NCI-H1436 treated with DMSO at 0.1 percent for 48 hours (cell line): ENCODE measurements at places on chromosomes 16 and 17.

DNA sequence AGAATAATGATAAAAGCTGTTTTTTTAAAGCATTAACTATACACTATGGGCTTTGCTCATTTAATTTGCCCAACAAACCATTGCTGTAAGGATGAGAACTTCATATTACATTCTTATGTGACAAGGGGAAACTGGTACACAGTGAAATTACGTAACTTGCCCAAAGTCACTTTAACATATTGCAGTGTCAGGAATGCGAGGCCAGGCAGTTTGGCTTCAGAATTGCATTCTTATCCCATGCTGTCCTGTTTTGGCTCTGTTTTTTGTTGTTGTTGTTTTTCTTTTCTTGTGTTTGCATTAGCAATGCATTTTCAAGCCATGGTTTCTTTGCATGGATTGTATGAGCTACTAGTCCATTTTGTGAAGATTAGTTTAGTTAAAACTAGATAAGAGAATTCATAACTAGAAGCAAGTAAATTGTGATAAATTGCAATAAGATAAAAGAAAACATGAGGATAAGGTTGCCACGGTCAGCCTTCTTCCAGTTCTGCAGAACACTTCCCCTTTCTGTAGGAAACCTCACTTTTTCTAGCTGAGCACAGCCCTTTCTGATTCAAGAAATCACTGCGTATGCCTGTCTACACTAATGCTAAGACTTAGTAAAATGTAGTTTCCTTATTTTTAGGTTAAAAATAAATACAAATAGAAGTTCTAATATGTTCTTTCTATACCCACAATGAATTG, 221.3 kb upstream of the KCNJ16 start:
- no peak for DNase-seq

- no peak for DNase-seq
Measured at GRCh38 chr16:80298676-80299075, 242.1 kb upstream of the DYNLRB2 start.

- DNase-seq: no peak
Measured at GRCh38 chr17:1413281-1413791, 13.3 kb upstream of the YWHAE start.

- DNase-seq: no peak
Measured at GRCh38 chr16:60651346-60651745, 1384.9 kb downstream of the CDH8 start.

GRCh38 chr17:74892013-74892841, 1.2 kb downstream of the FADS6 start:
- DNase-seq: no peak

DNA sequence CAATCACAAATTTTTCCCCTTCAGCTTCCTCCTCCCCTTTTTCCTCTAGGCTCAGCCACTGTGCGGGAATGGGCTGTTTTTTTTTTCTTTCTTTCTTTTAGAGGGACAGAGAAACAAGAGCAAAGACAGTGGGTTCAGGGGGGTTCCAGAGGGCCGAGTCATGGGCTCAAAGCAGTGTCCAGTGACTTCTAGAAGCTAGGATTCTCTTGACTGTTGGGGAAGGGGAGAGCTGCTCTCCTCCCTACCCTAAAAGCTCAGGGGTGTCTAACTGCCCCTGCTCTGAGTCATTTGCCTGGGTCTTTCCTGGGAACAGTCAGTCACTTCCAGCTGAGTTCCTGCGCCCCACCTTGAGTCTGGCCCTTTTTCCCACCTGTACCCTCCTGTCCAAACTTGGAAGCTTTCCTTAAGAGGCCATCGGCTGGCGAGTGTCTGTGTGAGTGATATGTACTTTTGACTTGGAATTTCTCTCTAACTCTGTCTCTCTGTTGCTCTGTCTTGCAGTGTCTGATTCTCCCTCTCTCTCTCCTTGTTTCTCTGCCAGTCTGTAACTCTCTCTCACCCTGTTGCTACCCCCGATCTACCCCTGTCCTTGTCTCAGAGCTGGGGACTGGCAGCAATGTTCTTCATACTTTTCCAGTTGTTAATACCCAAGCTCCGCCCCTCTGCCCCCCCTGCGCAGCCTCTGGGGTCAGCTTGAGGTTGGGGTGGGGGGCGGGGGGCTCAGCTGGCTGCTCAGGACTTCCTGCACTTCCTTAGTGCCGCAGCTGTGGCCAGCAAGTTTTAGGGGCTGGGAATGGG, 2.4 kb downstream of the THRA start:
- no peak for DNase-seq

GRCh38 chr16:56989988-56990387, 631 bp downstream of the NLRC5 start:
- no peak for DNase-seq

GRCh38 chr17:53796642-53797041, 26.1 kb upstream of the KIF2B start:
- DNase-seq: no peak

DNA sequence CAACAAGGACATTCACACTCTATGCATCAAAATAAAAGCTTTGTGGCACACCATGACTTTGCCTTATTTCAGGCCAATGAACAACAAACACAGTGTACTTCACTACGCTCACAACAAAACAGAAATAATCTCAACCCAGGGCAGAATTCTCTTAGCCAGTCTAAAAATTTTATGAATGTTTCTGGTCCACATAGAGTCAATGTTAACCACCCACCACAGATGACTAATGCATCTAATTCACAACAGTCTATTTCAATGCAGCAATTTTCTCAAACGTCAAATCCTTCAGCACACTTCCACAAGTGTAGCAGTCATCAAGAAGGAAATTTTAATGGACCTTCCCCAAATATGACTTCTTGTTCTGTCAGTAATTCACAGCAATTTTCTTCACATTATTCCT, 101.7 kb downstream of the CHD9 start:
- DNase-seq: no peak

DNA sequence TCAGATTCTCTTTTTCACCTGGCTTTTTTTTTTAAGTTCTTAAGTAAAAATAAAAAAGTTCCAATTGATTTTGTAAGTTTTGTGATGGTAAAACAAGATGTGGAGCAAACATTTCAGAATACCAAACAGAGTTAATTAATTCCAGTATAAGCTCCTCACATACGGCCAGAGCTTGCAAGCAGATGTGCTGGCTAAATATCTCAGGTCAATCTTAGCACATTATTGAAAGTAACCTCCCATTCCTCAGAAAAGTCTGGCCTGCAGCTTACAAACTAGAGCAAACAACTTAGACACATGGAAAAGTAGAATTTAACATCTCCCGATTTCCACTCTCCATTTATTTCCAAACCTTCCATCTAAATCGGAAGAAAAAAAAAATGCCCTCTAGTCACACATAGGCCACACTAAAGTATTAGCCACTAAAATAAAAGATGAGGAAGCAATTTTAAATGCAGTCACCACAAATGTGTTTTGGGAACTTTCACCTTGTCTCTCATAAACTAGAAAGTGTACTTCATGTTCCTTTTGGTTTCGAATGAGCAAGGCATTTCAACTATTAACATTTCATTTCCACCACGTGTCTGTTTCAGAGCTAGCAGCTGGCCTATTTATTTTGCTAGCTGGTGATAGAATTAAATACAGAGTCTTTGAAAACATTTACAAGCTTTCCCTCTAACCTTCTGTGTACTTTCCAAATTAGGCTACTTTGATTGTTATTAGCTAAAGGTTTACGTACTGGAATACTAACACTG, 143.3 kb downstream of the STX8 start:
- DNase-seq: no peak

GRCh38 chr17:69088643-69089200, 28.0 kb upstream of the ABCA9 start:
- DNase-seq: no peak

GRCh38 chr17:29505836-29506235, 61.0 kb downstream of the ABHD15 start:
- DNase-seq: no peak

DNA sequence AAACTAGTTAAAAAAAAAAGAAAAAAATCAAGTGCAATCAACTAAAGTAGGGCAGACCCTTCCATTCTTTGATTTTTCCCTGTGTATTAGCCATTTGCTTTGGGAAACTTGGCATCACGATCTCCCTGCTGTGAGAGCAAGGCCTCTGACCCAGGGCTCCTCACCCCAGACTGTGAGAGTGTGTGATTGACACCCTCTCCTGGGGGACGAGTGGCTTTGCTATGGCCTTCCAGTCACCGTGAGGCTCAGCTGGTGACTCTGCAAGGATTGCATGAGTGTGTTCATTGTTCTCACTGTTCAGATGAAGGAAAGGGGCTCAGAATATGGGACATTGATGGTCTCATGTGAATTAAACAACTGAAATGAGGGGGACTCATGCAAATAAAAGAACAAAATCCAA, 69.0 kb upstream of the BCAR1 start:
- DNase-seq: no peak

DNA sequence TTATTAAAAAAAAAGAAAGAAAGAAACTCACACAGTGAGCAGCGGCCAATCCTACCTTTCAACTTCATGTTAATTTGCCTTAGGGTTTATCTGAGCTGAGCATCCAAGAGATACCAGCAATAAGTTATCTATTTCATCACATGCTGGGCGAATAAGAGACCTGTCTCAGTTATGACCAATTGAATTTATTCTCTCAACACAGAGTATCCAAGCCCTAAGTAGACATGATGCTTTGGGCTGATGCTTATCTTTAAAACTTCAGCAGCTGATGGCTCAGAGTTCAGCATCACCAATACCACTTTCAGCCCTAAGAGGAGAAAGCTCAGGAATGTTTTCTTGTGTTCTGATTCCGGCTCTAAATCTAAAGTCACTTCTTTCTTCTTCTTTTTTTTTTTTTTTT, 489.0 kb upstream of the ZFHX3 start:
- DNase-seq: no peak

GRCh38 chr17:49987681-49988441, 7.2 kb downstream of the DLX3 start:
- no peak for DNase-seq

GRCh38 chr16:13344001-13344400, 442.6 kb downstream of the SHISA9 start:
- no peak for DNase-seq

GRCh38 chr16:19745286-19746010, 27.4 kb downstream of the IQCK start:
- no peak for DNase-seq

DNA sequence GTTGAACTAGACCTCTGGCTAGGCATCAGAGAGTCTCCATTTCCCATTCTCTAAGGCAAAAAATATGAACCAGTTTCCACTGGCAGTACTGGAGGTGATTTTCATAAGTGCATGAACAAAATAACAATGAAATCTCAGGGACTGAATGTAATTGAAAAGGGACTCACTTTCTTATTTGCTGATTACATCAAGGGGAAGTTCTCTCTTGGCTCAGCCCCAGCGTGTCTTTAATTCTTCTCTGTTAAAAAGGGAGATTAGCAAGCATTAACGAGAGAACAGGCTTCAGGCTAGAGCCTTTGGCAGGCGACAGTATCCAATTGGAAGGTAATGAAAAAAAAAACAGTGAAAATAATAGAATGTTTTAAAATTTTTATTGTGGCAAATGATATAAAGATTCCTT, 34.0 kb upstream of the ADAMTS18 start:
- no peak for DNase-seq

DNA sequence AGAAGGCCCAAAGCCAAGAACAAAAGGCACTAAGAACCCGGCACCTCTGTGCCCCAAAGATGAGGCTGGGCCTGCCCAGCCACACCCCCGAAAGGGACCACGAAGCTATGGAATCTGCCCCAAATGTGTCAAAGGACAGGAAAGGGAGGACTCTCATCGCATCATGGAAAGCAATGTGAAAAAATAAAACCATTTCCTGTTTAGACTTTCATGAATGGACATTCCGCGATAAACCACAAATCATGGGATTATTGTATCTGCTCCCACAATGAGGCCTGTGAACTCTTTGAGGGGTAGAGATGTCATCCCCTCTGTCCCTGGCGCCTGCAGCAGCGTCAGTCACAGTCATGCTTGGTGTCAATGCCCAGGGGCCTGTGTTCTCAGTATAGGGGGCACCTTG, 135.0 kb downstream of the COPRS start:
- DNase-seq: no peak

GRCh38 chr17:79951361-79952264, 84.1 kb downstream of the TBC1D16 start:
- DNase-seq: no peak

- no peak for DNase-seq
Measured at GRCh38 chr16:72877374-72878028, 170.4 kb downstream of the ZFHX3 start.

DNA sequence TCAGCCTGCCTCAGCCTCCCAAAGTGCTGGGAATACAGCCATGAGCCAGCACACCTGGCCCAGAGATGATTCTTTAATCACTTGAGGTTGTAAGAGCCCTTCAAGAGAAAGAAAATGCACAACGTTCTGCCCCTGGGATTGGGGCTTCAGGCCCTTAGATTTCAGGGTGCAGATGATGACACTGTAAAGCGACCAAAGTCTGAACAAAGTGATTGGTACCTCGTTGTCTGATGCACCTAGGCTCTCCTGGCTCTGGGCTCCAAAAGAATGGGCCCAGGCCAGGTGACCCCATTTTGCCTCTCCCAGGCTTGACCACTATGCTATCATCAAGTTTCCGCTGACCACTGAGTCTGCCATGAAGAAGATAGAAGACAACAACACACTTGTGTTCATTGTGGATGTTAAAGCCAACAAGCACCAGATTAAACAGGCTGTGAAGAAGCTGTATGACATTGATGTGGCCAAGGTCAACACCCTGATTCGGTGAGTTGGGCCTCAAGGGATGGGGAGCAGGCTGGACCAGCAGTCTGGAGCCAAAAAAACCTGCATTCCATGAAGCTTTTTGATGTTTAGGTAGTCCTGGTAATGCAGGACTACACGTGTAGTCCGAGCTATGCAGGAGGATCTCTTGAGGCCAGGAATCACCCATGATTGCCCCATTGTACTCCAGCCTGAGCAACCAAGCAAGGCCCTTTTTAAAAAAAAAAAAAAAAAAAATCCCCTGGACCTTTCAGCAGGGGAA, 2.8 kb downstream of the RPL23A start:
- DNase-seq: no peak

DNA sequence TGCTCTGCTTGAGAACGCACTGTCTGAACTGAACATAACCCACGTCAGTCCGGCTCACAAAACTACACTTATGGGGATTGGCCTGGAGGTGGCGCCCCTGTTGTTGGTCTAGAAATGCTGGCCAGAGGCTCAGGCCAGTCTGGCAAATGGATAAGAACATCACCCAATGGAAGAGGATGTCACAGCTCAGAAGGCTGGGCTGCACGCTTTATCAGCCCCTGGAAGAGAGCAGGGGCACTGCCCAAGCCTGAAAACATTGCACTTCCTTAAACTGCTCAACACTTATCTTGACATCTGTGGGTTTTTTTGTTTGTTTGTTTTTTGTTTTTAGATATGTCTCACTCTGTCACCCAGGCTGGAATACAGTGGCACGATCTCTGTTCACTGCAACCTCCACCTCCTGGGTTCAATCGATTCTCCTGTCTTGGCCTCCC, 24.8 kb upstream of the BPTF start:
- DNase-seq: peak; percentile 55

GRCh38 chr16:84648595-84649510, 542 bp downstream of the KLHL36 start:
- no peak for DNase-seq

- no peak for DNase-seq
Measured at GRCh38 chr17:39602533-39603303, 5.0 kb downstream of the NEUROD2 start.
